ENCODE measurements at places on chromosomes 2 and 18. TPM values are rescaled to one million over a fixed set of nuclear protein-coding genes. Genes with fewer than 3 reads are reported as not detected.

Gene CXCR4
- 0.33 TPM for total RNA-seq

Gene RAD51AP2
- total RNA-seq = 0.26 TPM

Gene GALNT5
- 3.1 TPM for total RNA-seq

Gene NTSR2
- not detected for total RNA-seq

Gene COL6A3
- 46.4 TPM for total RNA-seq

Gene MC4R
- total RNA-seq = not detected

Gene DNAJC5G
- total RNA-seq = not detected

Gene RSAD2
- under 0.01 TPM for total RNA-seq

Gene MERTK
- 7.9 TPM for total RNA-seq

Gene ANKRD30B
- 5.9 TPM for total RNA-seq

Gene TCF23
- total RNA-seq = 0.66 TPM

Gene DES
- total RNA-seq = 12.7 TPM

Gene CTNNA2
- total RNA-seq = 29.3 TPM

Gene AQP12B
- total RNA-seq = 328 TPM

Gene SCYGR4
- total RNA-seq = not detected

Gene PARD6G
- 3.1 TPM for total RNA-seq

Gene UBXN4
- total RNA-seq = 55.7 TPM

Gene M1AP
- total RNA-seq = not detected

Gene CYB5A
- total RNA-seq = 209 TPM

Gene STAT4
- total RNA-seq = 0.52 TPM

Gene STK25
- total RNA-seq = 129 TPM
